ENCODE measurements at places on chromosomes 12 and 14.

DNA sequence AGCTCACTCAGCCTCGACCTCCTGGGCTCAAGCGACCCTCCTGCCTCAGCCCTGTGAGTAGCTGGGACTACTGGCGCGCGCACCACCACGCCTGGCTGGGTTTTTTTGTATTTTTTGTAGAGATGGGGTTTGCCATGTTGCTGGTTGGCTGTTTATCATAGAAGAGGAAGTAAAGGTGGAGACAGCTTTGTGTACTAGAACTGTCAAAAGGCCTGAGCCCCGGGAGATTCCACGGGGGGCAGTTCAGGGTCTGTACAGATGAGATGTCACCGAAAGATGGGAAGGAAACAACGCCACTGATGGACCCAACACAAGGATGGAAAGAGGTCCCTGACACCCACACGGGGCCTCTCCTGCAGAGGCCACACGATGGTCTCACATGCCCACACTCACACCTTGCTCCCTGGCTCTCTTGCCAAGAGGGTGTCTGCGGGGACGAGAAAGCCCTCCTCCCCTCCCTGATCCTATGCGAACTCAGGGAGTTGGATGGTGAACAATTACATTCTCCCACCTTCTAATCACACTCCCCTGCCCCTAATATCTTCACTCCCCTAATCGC, 66.6 kb downstream of the KDM2B start:
- no peak for DNase-seq

GRCh38 chr12:110786012-110786411, 43.3 kb upstream of the PPP1CC start:
- DNase-seq: no peak

DNA sequence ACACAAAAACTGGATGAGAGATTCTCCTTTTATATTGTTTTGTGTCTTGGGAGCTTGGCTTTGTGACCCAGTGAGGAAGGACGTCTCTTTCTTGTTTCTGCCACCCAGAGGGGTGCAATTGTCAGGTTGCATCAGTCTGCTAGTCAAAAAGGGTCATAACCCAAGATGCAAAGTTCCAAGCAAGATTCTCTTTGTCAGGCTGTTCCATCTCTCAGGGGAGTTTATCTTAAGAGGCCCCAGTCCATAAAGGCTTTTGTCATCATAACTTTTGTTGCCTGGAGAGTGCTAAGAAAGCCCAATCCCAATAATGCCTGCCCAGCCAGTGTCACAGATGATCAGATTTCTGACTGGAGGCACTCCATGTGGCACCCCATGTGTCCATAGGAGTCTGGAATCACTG, 444.9 kb downstream of the TRHDE start:
- DNase-seq: no peak

DNA sequence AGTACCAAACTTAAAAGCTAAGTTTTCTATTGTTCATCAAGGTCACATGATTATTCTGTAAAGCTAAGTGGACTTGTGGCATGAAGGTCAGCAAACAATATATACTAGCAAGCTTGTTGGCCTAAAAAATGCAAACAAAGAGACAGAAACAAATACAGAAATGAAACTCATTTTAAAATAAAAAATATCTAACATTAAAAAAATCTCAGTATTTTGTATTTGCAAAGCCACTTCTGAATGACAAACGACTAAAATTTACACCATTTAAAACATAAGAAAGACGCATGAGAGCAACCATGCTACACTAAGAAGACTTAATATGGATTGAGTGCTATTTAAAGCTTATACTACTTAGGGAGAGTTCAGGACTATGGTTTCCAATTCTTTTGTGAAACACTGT, 72.8 kb upstream of the BBS10 start:
- DNase-seq: no peak

- peak; percentile 51 for DNase-seq
Observed at GRCh38 chr12:57089271-57090245, 644 bp downstream of the NAB2 start.

- DNase-seq: no peak
Observed at GRCh38 chr12:57099766-57100165, 10.9 kb downstream of the NAB2 start.

GRCh38 chr14:24941719-24942118, 108.2 kb downstream of the STXBP6 start:
- no peak for DNase-seq

GRCh38 chr12:50078281-50078680, 6.9 kb upstream of the SMARCD1 start:
- DNase-seq: peak; percentile 27

- no peak for DNase-seq
Observed at GRCh38 chr14:65993996-65994395, 492.2 kb upstream of the CCDC196 start.

DNA sequence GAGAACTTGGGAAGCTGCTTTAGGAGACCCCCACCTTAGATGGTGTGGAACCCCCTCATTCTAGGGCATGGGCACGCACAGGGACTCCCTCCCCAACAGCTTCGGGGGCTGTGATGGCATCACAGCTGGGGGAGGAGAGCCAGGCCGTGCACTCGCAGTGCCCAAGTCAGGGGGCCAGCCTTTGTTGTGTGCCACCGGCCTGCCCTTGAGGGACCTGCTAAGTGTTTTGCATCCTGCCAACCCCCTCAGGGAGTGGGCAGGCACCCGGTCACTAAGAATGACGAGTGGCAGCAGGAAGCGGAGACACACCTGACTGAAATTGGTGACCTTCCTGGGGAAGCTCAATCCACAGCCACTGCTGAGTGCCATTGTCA, 334.9 kb upstream of the SFSWAP start:
- no peak for DNase-seq

DNA sequence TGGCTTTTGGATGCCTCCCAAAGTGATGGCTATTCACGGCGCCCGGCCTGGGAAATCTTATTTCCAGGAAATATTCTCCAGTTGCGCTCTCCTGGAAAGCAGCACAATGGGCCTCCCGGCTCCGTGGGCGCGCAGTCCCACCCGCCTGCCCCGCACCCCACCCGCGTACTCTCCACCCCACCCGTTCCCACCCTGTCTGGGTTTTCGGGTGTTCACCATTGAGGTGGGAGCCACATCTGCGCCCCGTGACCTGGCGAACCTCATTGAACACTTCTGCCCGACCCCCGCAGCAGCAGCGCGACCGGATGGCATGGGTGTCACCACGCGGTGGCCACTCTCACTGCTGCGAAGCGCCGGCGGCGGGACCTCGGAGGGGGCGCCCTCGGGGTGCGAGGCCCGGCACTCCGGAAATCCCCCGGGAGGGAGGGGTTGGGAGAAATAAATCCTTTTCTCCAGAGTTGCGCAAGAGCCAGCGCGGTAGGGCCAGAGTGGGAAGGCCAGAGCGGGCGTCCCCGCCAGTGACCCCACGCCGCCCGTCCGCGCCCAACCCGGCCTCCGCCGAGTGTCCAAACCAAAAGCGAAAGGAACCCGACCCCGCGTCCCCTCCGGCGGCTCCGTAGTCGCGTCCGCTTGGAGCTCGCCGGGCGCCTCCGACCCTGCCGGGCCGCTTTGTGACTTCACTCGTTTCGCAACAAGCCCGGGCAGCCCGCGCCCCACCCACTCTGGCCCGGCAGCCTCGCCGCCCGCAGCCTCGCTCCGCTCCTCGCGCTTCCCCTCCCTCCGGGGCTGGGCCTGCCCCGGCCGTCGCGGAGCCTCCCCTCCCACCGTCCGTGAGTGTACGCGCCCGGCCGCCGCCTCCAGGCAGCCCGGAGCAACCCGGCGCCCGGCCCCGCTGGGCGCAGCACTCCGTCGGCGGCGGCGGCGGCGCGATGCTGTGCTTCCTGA, at the start of gene DRAM1:
TSS of gene DRAM1 (plus strand) at position 720 of the 945 bp plus-strand sequence. CDS start at position 930, 210 bp downstream.
- DNase-seq: no peak

- DNase-seq: no peak
Observed at GRCh38 chr14:49582113-49582977, 3.8 kb downstream of the RPS29 start.

- no peak for DNase-seq
Observed at GRCh38 chr14:96508900-96509299, 6.7 kb downstream of the PAPOLA start.

DNA sequence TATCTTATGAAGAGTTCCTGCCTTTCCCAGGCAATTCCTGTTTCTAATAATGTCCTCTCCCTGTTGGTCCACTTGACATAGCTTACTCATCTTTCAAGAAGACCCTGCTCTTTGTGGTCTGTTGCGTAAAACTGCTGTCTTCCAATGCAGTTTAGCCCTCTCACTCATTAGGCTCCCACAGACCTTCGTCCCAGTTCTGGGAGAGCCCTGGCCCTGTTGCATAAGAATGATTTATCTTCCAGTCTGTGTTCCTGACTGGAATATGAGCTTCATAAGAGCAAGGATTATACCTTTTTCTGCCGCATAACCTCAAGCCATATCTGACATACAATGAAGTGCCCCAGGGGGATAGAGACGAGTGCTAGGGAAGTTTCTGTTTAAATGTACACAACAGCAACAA, 365.9 kb upstream of the NOVA1 start:
- DNase-seq: no peak

DNA sequence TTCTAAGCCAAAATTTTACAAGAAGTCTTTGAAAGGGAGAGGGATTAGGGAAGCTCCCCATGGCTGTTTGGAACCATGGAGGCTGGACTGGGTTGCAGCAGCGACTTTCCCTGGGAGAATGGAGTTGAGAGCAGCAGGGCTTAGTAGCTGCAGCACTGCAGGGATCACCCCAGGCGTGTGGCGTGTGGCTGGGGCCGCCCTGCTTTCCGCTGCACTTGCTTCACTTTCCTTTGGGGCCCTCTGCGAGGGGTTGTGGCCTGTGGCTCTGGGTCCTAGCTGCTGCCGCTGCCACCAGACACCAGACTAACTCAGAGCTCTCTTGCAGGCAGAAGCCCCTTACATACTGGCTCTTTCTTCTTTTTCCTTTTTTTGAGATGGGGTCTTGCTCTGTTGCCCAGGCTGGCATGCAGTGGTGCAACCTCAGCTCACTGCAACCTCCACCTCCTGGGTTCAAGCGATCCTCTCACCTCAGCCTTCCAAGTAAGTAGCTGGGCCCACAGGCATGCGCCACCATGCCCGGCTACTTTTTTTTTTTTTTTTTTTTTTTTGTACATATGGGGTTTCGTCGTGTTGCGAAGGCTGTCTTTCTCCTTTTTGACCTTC, 25.4 kb downstream of the CCDC62 start:
- no peak for DNase-seq

Measured in caudate nucleus (tissue), 63 donors.